Cerebellar cortex (tissue), 1 donor: ENCODE measurements at places on chromosomes 12 and 14.

- DNase-seq: peak; percentile 96
Measured at GRCh38 chr12:103626498-103626897, 39.4 kb downstream of the STAB2 start.

- no peak for DNase-seq
Measured at GRCh38 chr12:65039301-65039700, 81.8 kb downstream of the WIF1 start.

DNA sequence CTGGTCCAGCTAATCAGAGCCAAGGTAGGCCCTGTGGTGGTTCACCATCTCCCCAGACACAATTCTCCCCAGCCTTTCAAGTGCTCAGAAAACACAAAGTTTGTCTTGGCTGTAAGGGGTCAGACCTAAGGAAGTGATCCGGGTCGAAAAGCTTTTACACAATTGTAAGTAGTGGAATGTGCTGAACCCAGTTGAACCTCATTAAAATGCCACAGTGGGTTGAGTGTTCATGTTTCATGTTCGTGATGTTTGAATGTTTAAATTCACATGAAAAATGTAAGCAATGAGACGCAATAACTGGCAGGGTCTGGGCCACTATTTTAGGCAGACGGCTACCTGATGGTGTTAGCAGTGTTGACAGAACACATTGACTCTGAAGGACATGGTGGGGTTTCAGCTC is 60.9 kb upstream of the JDP2 start:
- DNase-seq: no peak

- DNase-seq: peak; percentile 40
Measured at GRCh38 chr12:69966839-69967238, 141.8 kb downstream of the MYRFL start.

GRCh38 chr12:98325003-98325402 is 190.4 kb upstream of the TMPO start:
- DNase-seq: no peak

- peak; percentile 57 for DNase-seq
Measured at GRCh38 chr14:63770187-63770807, 42.4 kb upstream of the SGPP1 start.

- no peak for DNase-seq
Measured at GRCh38 chr14:54664961-54665360, 98.0 kb downstream of the SAMD4A start.

GRCh38 chr14:26707234-26707633 is 109.4 kb upstream of the NOVA1 start:
- no peak for DNase-seq

DNA sequence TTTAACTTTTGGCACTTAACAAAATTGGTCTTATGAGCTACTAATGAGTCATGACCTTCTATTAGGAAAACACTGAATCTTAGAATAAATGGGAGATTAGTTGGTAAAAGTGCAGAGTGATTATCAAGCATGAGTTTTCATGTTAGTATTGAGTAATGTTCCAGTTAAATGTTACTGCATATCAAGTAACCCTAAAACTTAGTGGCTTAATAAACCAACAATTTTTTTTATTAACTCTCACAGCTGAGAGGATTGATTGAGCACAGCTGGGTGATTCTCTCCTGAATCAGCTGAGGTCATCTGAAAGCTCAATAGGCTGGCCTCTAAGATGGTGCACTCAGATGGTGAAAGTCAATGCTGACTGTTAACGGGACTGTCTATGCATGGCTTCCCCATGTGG is 248.6 kb downstream of the BCL11B start:
- no peak for DNase-seq

GRCh38 chr12:119145367-119145766 is 33.4 kb upstream of the HSPB8 start:
- DNase-seq: no peak

- no peak for DNase-seq
Measured at GRCh38 chr14:94660306-94660946, 48.2 kb downstream of the SERPINA3 start.

DNA sequence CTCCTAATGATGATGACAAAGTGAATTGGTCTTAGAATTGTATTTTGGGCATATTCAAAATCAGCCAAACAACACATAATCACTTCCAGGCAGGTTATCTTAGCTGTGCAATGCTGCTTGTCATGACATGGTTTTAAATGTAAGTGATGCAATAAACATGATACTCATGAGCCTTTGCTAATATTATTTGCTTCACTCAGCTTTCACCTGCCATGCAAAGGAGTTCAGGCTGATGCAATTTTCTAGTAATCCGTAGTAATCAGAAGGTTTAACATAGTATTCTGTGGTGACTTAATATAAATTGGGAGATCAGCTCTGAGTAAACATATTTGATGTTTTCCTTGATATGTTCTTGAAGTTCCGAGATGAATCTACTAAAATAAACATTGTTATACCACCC is 29.1 kb downstream of the TMEM260 start:
- no peak for DNase-seq

DNA sequence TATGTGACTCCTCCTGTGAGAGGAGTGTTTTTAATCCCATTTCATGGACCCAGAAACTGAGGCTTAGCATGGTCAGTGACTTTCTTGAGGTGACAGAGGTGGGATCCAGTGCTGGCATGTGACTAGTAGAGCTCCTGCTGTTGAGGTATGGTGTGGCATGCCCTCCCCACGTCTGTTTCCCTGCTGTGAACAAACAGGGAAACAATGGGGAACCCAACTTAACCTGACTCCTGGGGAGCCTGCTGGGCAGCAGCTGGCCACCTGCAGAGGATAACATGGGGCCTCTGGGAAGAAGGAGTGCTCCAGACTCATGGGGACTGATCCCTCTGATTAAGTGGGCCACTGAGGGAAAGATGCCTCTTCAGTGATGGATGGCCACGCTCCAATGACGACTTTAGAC is 114.0 kb downstream of the BEGAIN start:
- DNase-seq: no peak

GRCh38 chr14:90495357-90496276 is 98.8 kb downstream of the CALM1 start:
- no peak for DNase-seq

GRCh38 chr12:576615-577110 is 86.6 kb downstream of the NINJ2 start:
- DNase-seq: no peak

DNA sequence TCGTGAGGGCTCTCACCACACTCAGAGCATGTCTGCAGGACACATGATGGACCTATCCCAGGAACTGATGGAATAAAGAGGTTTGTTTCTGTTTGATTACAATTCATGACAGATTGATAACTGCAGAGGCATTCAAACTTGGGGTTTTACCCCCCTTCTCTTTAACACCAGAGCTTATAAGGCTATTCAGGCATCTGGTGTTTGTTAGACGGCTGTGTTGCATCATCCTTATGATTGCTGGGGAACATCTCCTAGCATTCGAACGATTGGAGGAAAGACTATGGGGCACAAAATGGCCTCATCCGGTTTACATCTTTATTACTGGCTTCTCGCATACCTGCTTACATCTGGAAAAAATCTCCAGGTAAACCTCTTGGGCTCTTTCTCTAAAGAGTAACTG is 191.8 kb downstream of the MSRB3 start:
- no peak for DNase-seq

DNA sequence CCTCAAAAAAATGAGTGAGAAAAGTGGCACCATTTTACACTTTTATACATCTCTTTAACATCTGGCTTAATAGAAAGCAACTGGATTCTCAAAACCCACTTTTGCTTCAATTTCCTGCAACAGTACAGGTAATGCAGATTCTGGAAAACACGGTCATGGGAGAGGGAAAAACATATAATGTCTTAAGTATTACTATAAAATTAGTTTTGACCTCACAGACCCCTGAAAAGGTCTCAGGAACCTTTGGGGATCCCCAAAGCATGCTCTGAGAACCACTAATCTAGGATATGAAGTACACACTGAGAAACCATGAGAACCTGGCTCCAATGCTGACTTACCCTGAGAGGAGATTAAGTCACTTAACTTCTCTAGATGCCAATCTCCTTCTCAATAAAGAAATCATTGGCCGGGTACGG is 64.7 kb downstream of the PPP2R5E start:
- no peak for DNase-seq

DNA sequence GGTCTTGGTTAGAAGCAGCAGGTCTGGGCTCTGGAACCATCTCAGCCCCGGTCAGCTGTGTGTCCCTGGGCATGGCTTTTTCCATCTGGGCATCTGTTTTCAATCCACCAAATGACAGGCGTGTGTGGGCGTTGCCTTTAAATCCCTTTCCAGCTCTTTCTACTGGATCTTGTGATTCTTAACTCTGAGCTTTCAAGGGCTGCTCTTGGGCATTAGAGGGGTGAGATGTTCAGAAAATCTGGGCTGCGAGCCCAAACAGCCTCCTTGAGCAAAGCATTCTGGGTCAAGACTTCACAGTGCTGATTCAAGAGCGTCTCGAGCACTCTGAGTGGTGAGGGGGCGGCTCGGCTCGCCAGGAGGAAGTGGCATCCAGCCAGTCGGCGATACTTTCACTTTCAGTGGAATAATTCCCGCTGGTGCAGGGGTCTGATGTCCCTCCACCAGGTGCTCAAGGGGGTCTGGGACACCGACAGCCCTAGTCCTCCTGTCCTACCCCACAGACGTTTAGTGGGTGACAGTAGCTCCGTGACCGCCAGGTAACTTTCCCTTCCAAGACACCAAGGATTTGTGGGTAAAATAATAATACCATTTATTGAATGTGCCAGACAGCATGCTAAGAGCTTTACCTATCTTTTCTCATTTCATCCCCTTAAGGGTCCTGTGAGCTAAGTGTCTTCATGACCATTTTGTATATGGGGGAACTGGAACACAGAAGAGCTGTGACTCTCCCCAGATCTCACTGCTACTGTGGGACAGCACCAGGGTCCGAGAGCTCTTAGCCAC is 114.0 kb downstream of the PLXNC1 start:
- DNase-seq: peak; percentile 43

GRCh38 chr14:96565811-96566210 is 63.6 kb downstream of the PAPOLA start:
- DNase-seq: no peak

DNA sequence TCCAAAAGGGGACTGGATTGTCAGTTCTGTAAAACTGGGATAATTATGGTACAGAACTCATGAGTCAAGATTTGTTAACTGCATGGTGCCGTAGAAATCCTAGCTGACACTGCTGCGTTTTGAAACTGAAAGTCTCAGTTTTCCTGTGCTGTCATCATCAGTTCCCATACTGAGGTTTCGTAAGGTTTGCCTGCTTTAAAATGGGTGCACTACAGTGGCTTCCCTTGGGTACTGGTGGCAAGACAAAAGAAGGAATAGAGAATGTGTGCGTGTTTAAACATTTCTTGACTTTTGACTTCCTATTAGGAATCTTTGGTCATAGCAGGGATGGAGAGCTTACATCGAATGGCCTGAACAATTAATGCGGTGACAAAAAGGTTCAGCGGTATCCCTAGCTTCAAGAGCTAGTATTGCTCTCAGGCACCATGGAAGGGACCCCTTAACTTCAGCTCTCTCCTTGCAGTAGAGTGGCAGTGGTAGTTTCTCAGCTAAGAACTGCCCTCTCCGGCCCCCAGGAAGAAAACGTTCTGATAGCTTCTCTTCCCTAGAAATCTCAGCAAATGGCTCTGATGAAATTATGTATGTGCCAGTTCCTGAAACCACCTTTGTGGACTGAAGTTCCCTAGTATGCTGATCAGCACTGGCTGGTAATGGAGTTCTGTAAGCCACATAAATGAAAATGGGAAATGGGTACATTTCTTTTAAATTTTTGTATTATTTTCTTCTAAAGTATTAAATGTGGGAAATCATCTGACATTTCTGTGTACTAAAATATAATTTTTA is 28.9 kb downstream of the ANO6 start:
- no peak for DNase-seq

GRCh38 chr12:95736631-95737030 is 53.9 kb downstream of the NTN4 start:
- no peak for DNase-seq

DNA sequence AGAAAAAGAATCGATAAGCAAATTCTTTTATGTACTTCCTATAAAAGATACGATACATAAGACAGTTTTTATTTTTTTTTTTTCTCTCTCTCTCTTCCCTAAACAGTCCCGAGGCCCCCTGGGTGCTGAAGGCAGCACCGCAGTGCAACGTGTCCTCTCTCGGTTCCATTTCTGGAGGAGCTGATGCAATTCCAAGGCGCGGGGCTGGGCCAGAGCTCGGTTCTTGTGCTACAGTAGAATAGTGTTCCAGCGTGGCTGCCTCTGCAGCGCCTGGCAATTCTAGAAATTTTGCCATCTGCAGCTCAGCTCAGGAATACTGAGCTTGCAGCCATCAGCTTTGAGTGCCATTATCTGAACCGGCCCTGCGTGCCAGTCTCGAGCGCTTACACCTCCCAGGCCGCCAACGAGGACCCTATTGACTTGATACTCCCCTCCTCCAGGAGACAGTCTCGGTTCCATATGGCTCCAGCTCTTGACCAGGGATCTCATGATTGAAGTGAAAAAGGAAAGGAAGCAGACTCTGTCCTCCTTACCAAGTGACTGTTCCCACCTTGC is 630 bp downstream of the ALDH1L2 start:
- peak; percentile 69 for DNase-seq

DNA sequence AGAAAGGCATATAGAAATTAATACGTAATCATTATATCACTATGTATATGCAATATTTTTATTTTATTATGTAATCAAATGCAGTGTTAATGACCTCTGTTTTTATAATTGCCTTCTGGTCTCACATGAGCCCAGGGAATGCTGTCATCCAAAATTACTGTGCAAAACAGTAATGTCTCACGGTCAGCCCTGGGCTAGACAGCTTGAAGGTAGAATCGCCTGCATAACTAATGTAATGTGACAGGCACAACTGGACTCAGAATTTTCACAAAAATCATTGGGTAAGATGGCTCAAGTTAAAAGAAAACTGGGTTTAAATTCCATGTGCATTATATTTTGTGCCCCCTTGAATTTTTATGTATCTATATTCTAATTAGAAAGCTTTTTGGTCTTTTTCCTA is 293.3 kb downstream of the PPFIA2 start:
- peak; percentile 58 for DNase-seq

DNA sequence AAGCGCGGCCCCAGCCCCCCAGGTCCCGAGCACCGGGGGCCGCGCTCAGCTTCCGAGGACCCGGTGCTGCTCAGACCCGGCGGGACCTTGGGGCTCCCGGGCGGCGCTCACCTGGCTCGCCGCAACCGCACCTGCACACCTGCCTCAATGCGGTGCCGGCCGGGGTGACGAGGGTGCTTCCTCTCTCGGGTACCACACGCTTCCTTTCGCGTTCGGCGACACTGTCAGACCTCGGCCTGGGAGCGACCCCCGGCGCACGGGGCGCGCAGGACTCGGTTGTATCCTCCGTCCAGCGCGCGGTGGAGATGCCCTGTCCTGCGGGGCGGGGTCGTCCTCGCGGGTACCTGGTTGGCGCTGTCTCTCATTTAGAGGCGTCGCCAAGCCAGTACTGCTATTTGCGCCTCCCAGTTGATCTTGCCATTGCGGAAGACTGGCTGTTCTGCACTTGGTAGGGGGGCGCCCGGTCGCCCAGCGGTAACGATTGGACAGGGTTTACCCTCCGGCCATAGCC is 718 bp downstream of the PACS2 start:
- no peak for DNase-seq

- no peak for DNase-seq
Measured at GRCh38 chr12:12645485-12645884, 33.8 kb downstream of the CREBL2 start.

GRCh38 chr12:121099779-121100178 is 32.9 kb upstream of the P2RX7 start:
- no peak for DNase-seq

GRCh38 chr12:21697904-21698630 is 40.4 kb upstream of the LDHB start:
- peak; percentile 39 for DNase-seq
